ENCODE measurements at places on chromosomes 4 and X. TPM values are rescaled to one million over a fixed set of nuclear protein-coding genes. Genes with fewer than 3 reads are reported as not detected.

The TRIML2 gene
- total RNA-seq: not detected

The PDGFC gene
- total RNA-seq: 15.3 TPM

The MAGEA11 gene
- total RNA-seq: under 0.01 TPM

The PCSK1N gene
- 0.20 TPM for total RNA-seq

The LONRF3 gene
- total RNA-seq: 15.7 TPM

The NPY1R gene
- total RNA-seq: not detected

The AWAT1 gene
- total RNA-seq: not detected

DNA sequence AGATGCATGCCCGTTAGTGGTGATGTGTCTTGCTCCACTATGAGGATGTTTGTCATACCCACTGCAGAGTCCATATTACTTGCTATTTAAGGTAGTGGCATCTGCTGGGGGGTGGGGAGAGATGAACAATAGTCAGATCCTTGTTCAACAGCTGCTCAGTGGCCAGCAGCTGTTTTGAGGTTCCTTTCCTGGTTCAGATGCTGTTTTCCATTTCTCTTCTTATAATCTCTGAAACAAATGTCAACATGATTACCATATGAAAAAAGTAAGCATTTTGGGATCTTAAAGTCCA lies 1567.9 kb upstream of the TENM3 start:
- DNase-seq: no peak

GRCh38 chr4:10096201-10096977 lies 20.2 kb downstream of the WDR1 start:
- DNase-seq: peak; percentile 90

DNA sequence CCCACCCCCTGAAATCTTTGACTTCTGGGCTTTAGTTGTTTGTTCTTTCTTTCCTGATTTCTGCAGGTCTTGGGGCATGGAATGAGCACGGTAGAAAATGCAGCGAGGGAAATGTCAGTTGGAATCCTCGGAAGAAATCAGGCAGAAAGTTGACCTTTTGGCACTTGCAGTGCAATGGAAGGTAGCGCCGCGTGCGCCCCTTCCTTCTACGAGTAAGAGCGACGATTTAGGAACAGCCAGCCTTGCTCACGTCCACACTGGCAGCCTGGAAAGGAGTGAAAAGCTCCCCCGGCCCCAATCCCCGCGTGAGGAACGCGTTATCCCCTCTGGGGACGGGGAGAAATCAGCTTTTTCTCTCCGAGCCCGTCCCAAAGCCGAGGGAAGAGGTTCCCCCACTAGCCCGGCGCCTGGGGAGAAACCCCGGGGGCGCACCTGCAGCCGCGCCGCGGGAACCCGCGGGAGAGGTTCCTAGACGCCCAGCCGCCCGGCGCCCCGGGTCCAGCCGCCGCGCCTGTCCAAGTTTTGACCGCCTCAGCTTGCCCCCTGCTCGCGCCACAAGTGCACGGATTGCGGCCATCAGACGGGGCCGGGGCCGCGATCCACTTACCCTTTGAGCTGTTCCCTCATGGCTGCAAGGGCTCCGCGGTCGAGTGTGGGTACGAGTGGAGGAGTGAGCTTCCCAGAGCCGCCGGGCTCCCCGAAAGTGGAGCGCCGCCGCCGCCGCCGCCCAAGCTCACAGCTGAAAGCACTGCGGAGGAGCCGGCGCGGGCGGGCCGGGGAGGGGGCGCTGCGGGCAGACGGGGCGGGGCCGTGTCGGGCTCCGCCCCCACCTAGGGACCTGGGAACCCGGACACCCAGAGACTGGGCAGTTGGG lies 194.6 kb upstream of the FTHL17 start:
- peak; percentile 5 for DNase-seq

GRCh38 chrX:129158505-129158904 lies 364.8 kb downstream of the SMARCA1 start:
- no peak for DNase-seq

DNA sequence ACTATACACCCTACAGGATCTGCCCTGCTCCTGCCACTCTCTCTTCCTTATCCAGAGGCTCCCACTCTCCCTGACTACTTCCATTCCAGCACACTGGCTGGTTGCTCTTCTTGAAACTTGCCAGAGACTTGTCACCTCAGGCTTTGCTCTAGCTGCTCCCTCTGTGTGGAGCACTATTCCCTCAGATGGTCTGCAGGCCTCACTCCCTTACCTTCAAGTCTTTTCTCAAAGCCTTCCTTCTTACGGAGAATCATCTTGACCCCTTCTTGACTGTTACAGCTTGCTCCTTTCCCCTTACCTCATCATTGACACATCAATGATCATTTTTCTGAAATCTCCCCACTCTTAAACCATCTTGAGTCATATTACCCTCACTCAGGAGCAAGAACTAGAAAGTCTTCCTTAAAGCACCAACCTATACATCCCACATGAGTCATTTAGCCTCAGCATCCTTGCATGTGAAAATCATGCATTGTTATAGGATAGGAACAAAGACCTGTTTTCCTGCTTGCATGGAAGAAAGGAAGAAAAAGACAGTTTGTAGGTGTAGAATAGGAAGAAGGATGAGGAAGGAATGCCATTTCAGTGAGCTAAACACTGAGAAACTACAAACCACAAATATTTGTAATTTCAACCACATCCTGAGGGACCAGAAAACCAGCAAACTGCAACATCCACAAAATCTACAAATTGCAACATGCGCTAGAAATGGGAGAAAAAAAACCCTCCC lies 55.7 kb downstream of the ANTXR2 start:
- no peak for DNase-seq

- DNase-seq: no peak
These were observed 113.0 kb downstream of the ARX start for GRCh38 chrX:24902806-24903205.

DNA sequence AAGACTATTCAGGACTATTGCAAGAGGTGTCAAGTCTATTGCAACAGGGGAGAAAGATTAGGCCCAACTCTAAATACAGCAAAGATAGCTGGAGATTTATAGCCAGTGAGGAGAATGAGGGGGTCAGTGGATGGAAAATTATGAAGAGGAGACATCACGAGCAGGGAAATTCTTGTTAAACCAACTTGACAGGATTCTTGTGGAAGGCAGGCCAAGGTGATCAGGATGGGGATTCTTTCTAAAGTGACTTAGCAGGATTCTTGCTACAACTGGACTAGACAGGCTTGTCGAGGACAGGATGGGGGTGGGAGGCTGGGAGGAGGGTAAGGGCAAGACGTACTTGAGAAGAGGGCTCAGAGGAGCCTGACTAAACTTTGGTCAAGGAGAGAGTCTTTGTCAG lies 89.0 kb downstream of the PHEX start:
- DNase-seq: no peak

- no peak for DNase-seq
These were observed 69.3 kb downstream of the HHIP start for GRCh38 chr4:144715230-144715629.

DNA sequence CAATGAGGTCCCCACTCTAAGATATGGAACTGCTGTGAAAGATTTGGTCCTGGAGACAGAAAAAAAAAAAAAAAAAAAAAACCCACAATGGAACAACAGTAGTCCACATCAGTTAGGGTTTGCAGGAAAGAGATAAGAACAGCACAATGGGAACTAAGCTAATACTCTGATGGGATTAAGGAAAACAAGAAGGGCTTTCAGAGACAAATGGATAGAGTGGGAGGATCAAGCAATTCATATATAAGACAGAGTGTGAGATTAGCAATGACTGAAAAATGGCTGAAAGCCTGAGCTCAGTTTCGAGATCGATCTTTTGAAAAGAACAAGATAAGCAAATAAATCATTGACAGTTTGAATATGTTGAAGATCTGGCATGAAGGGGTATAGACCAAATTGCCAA lies 188.4 kb upstream of the TRPC5 start:
- no peak for DNase-seq

- no peak for DNase-seq
These were observed 106.9 kb downstream of the FAM53A start for GRCh38 chr4:1576961-1577821.

- DNase-seq: no peak
These were observed 321.0 kb downstream of the IL15 start for GRCh38 chr4:141957416-141957815.
